ENCODE measurements at places on chromosomes 1 and 21.

DNA sequence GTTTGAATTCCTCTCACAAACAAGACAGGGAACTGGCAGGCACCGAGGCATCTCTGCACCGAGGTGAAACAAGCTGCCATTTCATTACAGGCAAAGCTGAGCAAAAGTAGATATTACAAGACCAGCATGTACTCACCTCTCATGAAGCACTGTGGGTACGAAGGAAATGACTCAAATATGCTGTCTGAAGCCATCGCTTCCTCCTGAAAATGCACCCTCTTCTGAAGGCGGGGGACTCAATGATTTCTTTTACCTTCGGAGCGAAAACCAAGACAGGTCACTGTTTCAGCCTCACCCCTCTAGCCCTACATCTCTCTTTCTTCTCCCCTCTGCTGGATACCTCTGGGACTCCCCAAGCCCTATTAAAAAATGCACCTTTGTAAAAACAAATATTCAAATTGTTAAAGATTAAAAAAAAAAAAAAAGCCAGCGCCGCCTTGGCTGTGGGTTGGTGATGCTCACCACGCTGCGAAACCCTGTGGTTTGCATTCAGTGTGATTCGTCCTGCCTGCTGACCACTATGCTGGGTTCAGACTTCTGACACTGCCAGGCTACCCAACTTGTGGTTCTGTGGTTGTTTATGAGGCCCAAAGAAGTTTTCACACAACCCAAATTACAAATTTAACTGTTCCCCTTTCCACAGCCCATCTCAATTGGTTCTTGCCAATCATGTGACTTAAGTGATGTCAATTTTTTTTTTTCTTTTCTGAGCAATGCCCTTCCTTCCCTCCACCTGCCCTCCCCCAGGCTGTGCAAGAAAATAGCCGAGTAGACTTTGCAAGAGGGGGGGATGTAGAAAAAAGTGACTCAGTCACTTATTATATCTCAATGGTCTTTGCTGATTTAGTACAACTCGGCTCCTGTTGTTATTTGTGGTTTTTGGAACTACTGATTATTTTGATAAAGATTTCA, at the start of gene RUNX1:
Gene RUNX1 (minus strand): TSS at position 597 of the 912 bp plus-strand sequence.
- DNase-seq: peak; percentile 57

- no peak for DNase-seq
Measured at GRCh38 chr21:28227881-28228635, 764.6 kb downstream of the LTN1 start.

GRCh38 chr1:211892577-211892976, 62.0 kb upstream of the LPGAT1 start:
- DNase-seq: no peak

- no peak for DNase-seq
Measured at GRCh38 chr1:25544243-25544764, 898 bp downstream of the LDLRAP1 start.

GRCh38 chr1:78855258-78855657, 151.3 kb downstream of the ADGRL4 start:
- no peak for DNase-seq

DNA sequence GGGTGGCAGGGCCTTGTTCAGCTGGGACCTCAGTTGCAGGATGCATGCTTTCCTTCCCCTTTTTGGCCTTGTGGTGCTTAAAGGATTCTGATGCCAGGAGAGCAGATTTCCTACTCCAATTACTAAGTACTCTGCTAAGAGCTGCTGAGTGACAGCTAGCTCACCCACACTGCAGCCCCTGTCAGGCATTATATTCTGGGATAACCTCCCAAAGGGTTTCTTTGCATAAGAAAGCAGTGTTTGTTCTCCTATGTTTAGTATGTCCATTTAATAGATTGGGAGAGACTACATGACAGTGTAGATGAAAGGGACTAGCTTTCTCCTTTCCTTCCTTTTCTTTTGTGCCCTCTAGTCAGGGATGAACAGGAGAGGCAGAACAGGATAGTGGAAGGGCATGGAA, 100.7 kb downstream of the FAM78B start:
- no peak for DNase-seq

- no peak for DNase-seq
Measured at GRCh38 chr1:58862728-58863385, 79.0 kb upstream of the JUN start.

GRCh38 chr1:15703562-15703961, 19.4 kb downstream of the PLEKHM2 start:
- peak; percentile 95 for DNase-seq

GRCh38 chr1:83113652-83114051, 885.3 kb downstream of the TTLL7 start:
- DNase-seq: no peak

DNA sequence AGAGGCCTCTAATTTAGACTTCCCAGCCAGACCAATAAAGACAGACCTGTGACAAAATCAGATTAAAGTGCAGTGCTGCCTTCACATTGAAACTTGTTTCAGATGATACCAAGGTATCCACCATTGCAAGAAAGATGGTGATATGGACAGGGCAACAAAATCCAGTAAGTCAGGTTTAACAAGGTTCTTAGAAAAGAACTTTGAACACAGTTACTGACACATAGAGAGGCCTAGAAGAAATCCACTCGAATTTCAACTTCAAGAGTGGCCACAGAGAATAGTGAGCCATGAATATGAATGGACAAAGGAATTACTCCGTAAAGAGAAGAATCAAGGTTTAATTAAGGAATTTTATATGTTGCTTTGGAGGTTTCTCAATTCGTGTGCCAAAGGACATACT, 230.4 kb downstream of the KCNT2 start:
- DNase-seq: no peak

- no peak for DNase-seq
Measured at GRCh38 chr1:171912509-171913175, 71.3 kb downstream of the DNM3 start.

GRCh38 chr1:89023026-89023425, 360 bp upstream of the GBP3 start:
- no peak for DNase-seq

GRCh38 chr1:219049501-219049900, 124.2 kb upstream of the LYPLAL1 start:
- DNase-seq: no peak

DNA sequence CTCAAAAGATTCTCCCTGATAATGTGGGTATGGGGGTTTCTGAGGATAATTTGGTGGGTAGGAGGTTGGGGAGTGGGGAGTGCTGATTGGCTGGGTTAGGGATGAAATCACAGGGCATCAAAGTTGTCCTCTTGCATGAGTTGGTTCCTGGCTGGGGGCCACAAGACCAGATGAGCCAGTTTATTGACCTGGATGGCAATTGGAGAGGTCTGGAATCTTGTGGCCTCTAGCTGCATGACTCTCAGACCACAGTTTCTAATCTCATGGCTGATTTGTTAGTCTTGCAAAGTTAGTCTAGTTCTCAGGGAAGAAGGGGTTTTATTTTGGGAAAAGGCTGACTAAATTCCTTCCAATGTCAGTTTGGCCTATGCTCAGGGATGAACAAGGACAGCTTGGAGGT, 3.3 kb upstream of the GBP1 start:
- DNase-seq: peak; percentile 46

DNA sequence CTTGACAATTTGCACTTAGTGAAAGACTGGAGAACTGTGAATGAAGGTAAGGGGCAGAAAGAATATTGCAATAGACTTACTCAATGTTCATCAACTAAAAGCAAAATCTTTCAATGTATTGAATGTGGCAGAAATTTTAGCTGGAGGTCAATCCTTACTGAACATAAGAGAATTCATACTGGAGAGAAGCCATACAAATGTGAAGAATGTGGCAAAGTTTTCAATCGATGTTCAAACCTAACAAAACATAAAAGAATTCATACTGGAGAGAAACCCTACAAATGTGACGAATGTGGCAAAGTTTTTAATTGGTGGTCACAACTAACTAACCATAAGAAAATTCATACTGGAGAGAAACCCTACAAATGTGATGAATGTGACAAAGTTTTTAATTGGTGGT, 80.7 kb downstream of the JMJD4 start:
- DNase-seq: no peak

- DNase-seq: no peak
Measured at GRCh38 chr1:183517401-183517800, 45.1 kb downstream of the SMG7 start.

GRCh38 chr1:222788402-222789156, 26.3 kb upstream of the DISP1 start:
- no peak for DNase-seq

DNA sequence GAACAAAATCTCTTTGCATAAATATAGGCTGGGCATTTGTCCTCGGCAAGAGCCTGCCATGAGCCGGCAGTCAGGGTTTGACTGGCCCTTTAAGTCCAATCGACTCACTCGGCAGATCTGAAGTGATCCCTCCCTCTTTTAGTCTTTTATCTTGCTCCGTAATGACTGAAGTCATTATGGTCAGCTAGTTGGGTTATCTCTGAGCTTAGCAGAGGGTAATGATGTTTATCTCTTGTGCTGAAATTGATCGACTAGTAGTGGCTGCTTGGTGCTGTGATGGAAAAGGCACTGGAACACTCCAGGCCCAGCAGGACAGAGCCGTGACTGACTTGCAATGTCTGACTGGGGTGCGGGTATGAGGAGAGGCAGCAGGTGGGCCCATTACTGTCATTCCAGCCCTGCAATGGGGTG, 468 bp upstream of the ABCA4 start:
- no peak for DNase-seq

DNA sequence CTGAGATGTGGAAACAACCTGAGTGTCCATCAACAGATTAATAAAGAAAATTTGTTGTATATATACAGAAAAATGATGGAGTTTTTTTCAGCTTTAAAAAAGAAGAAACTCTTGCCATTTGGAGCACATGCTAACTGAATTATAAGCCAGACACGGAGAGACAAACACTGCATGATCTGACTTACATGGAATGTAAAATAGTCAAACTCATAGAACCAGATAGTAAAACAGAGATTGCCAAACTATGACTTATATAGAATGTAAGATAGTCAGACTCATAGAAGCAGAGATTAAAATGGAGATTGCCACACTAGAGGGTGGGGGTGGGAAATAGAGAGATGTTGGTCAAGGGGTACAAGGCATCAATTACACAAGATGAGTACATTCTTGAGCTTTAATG, 1786.6 kb downstream of the PLA2G4A start:
- DNase-seq: no peak

- no peak for DNase-seq
Measured at GRCh38 chr21:15839026-15839425, 109.2 kb downstream of the USP25 start.

GRCh38 chr21:31443736-31444521, 99.9 kb upstream of the TIAM1 start:
- DNase-seq: peak; percentile 47

GRCh38 chr1:219120624-219121544, 52.8 kb upstream of the LYPLAL1 start:
- peak; percentile 56 for DNase-seq

DNA sequence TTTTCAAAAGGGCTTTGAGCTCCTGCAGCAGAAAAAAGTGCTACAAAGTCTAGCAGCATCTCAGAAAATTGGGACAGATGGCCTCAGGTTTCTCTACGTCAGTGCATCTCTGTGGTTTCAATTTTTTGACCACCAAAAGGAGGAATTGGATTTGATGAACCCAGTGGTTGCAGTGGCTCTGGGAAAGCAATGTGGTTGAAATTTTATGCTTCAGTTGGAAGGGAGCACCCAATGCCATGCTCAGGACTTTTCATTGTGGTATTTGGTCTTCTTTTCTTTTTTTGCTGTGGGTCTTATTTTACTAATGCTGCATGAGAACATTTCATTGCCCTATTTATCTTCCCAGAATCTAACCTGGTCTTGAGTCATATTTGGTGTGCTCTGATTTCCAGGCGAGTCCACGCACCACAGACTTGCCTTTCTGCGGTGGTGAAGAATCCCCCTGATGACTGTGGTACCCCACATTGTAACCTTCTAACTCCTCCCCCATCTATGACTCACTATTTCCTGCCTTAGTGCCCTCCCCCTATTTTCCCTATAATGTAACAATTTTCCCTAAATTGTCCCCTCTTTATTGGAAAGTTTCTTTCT, 56.7 kb downstream of the S1PR1 start:
- DNase-seq: no peak

DNA sequence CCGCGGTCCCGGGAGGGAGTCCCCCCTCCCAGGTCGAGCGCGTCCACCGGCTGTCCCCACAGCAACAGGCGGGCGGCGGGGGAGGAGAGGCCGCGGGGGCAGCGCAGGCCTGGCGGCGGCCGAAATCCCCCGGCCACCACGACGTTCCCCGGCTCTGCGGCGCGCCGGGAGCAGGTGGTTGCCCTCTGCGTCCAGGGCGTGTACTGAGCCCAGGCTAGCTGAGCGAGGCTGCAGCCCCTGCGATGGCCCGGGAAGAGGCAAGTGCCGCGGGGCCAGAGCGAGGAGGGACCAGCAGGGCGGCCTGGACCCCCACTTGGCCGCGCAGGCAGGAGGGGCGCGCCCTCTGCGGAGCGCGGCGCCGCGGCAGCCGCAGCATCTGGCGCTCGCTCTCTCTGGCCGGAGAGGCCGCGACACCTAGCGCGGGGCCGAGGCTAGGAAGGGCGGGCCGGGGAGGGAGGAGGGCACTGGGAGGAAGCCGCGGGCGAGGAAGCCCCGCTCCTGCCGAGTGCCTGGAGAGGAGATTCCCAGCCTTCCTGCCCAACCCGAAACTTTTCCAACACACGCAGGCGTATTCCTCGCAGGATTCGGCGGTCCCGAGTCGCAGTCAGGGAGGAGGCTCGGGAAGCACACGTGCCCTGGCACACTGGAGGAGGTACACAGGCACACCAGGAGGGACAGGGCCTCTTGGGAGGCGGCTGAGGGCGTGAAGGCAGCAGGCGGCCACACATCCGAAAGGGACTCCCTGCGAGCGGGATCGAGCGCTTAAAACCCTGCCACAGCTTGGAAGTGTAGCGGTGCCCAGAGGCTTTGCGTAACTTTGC, 4.9 kb upstream of the PROX1 start:
- DNase-seq: no peak

DNA sequence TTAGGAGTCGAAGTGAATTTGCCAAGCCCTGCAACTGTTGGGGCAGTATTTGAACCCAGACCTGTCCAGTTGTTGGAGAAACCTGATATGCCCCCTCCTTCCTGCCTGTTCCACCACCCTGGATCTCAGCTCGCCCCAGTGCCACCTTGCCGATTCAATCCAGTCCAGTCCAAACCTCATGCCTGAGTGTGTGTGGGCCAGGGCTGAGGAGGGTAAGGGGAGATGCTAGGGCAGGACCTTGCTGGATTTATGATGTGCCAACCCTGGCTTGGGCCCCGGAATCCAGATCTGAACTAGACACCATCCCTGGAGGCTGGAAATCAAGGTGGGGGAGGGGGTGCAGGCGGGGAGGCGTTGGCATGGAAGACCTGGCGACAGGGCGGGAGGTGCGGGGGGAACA, 98.9 kb upstream of the WNT4 start:
- DNase-seq: no peak

DNA sequence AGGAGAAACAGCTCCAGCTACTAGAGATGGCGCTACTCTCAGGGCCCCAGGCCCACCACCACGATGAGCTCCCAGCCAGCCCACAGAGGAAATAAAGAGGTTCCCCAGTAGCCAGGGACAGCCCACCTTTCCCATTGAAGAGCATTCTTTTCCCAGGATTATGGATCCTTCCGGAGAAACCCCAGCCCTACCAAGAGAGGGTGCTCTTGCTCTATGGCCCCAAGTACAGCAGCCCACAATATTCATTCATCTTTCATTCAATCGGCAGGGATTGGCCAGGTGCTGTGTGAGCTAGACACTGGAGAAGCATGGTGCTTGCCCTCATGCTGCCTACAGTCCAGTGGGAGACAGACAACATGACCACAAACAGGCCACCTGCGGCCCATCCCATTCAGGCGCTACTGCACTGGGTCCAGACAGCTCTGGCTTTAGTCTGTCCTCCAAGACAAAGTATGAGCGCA, 29.9 kb downstream of the PMVK start:
- no peak for DNase-seq

GRCh38 chr1:81617308-81617967, 183.3 kb upstream of the ADGRL2 start:
- DNase-seq: peak; percentile 18

GRCh38 chr1:44777969-44778635, 2.8 kb downstream of the RPS8 start:
- no peak for DNase-seq

All from GM03348 (cell line).